ENCODE measurements at places on chromosomes 4 and X. TPM values are rescaled to one million over a fixed set of nuclear protein-coding genes. Genes with fewer than 3 reads are reported as not detected.

Gene SULT1B1
- 0.10 TPM for total RNA-seq

Gene CBR4
- total RNA-seq: 32.1 TPM

Gene PPP2R2C
- not detected for total RNA-seq

Gene CCKAR
- not detected for total RNA-seq

Gene NSG1
- not detected for total RNA-seq

Gene KLHL5
- 95.5 TPM for total RNA-seq

Gene P2RY4
- total RNA-seq: 0.80 TPM

Gene ADGRG4
- total RNA-seq: not detected
